ENCODE measurements at places on chromosomes 5 and 9.

DNA sequence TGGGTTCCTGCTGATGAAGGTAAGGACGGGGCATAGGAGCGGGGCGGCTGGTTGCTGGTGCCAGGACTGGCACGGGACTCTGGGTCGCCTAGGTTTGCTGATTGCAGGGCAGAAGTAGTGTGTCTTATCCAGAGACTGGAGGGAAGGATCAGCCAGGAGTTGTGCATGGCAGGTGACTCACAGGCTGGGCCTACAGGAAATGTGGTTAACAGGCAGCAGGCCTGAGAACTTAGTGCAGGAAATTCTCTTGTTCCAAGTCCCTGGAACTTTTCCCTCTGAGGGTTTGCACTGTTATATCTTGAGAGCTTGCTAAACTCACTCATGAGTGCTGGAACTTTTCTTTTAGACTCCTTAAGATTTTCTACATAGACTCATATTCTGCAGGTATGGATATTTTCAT is 95.1 kb downstream of the ANXA2R start:
- DNase-seq = no peak

- no peak for DNase-seq
Observed at GRCh38 chr9:23492126-23493002, 333.7 kb downstream of the ELAVL2 start.

DNA sequence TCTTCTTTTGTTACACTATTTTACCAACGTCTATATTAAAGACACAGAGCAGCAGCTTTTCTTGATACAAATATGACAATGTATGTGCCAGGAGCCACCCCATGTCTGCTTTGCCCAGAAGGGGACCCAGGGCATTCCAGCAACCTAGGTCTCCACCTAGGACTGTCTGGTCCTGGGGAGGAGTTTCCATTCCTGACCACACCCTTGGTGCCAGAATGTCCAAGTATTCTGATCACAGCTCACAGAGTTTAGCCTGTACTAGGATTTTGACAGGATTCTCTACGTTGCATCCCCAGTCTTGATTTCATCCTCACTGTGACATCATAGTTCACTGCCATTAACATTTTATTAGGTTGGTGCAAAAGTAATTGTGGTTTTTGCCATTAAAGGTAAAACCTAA is 224.7 kb downstream of the SREK1 start:
- DNase-seq = no peak

GRCh38 chr9:127396253-127396807 is 639 bp upstream of the SLC2A8 start:
- no peak for DNase-seq

DNA sequence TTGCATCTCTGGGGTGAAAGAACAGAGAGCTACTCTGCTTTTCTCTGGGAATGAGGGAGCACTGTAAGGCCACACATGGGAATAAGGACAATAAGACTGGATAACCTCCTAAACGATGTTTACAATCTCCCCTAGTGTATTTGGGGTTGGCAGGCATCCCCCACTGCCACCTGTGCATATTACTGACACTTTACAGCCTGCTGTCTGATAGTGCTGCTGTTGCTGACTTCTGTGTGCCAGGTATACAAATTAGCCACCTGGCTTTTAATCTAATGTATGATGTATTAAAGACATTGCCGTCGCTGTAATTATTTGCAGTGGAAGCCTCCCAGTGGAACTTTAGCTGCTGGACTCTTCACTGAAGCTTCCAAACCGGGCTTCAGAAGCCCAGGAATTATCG is 4.4 kb upstream of the SHISAL2B start:
- no peak for DNase-seq

DNA sequence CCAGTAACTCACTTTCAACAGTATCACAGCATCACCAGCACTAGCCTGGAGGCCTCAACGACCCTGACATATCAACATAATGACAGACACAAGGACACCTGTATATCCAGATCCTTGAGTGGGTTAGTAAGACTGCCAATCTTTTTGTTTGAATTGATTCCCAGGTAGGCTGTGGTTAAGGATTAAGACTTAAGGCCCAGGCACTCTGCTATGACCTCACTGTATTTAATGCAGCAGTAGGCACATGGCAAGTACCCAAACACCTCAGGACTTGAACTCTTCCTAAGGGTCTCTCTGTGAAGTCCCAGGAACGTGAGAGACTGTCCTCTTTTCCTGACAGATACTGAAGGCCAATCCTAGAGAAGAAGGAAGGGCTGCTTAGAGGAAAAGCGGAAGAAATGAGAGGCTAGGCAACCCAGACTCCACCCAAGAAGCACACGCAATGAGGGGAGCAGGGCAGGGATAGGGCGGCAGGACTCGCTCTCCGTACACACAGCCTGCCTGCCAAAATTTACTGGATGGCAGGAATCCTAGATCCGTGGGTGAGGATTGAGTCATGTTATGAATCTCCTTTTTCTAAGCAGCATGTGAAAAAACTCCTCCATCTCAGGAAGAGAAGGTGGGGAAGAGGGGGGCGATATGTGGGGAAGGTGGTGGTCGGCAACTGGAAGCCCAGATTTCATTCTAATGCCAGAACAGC is 93.4 kb downstream of the SIL1 start:
- no peak for DNase-seq

DNA sequence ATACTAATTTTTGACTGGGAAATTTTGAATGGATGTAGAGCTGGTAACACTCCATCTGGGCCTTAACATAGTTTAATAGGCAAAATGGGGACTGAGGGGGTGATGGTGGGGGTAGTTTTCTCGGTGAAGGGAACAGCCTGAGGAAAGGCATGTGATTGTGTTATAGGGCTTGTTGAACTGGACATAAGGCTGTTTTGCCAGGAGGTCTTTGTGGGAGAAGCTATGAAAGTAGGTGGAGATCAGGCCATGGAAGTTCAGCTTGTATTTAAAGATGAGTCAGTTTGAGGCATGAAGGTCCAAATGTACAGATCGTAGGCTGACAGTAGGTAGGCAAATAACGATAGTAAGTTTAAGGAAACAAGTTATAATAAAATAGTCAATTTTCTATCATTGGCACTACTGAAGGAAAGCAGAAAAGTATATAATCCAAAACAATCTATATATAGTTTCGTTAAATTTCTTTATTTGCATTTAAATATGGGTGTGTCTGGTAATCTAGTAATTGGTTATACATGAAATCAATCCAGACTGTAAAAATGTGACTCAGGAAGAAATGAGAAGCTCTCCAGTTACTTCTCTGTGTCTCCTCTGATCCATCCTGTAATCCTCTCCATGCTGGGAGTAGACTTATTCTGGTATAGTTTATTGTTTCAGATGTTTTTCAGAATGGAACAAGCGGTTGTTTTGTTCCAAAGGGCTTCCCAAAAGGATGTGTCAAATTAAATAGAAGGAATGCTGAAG is 2.8 kb downstream of the CSNK1G3 start:
- no peak for DNase-seq

- no peak for DNase-seq
Observed at GRCh38 chr5:143860211-143860610, 48.2 kb downstream of the HMHB1 start.

- no peak for DNase-seq
Observed at GRCh38 chr5:137515238-137515637, 16.1 kb upstream of the SPOCK1 start.

- no peak for DNase-seq
Observed at GRCh38 chr9:98330831-98331230, 75.4 kb upstream of the TBC1D2 start.

GRCh38 chr9:134175291-134175807 is 11.0 kb upstream of the RNU6ATAC start:
- no peak for DNase-seq

GRCh38 chr5:169831331-169831730 is 149.0 kb downstream of the INSYN2B start:
- no peak for DNase-seq

GRCh38 chr9:100379862-100380261 is 27.1 kb upstream of the TEX10 start:
- DNase-seq = no peak

GRCh38 chr5:142825378-142826089 is 55.4 kb downstream of the ARHGAP26 start:
- DNase-seq = no peak

GRCh38 chr5:30850866-30851265 is 342.6 kb upstream of the CDH6 start:
- DNase-seq = no peak
